Fibroblast of skin of scalp (primary cell): ENCODE measurements at places on chromosomes 13 and 19.

- DNase-seq: no peak
These were observed 112.5 kb upstream of the KL start for GRCh38 chr13:32903720-32904119.

DNA sequence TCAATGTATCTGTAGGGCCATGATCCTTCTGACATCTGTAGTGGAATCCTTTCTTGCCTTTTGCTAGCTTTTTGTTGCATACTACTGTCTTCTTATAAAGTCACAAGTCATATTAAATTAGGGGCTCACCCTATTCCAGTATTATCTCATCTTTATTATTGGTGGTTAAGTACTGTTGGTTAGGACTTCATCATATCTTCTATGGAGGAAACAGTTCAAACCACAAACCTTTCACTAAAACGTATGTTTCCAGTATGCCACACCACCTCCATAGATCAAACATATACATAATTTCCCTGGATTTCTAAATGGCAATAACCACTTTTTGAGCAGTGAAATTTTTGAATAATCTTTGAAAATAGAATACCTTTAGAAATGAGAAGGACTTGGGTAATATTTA is 62.8 kb upstream of the PCDH9 start:
- no peak for DNase-seq

DNA sequence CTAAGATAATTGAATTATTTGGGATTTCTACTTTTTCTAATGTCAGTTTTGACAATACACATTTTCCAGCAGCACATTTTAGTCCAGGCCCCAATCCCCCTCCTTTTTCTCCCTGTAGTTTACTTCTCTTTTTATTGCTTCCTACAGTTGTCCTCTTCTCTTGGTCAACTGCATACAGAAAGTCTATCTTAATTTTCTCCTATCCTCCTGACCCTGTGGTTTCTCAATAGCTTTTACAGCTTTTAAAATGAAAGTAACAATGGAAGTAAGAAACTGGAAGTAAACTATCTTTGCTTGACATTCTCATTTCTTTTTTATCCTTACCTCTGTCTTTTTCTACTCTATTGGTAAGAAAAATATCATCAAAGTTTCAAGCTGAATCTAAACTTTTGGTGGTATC is 106.5 kb upstream of the OXGR1 start:
- no peak for DNase-seq

DNA sequence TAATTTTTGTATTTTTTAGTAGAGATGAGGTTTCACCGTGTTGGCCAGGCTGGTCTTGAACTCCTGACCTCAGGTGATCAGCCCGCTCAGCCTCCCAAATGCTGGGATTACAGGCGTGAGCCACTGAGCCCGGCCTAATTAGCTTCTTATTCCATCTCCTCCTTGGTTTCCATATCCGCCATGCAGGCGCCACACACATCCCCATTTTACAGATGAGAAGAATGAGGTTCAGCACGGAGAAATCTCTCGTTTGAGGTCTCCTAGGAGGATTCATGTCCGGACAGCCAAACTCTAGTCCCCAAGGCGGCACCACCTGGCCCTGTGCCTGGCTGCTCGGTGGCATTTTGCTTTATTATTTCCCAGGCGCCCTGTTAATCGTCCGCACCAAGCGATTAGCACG is 46.2 kb upstream of the PTPRS start:
- DNase-seq: no peak

- no peak for DNase-seq
These were observed 6.0 kb downstream of the CKAP2 start for GRCh38 chr13:52461265-52461664.

DNA sequence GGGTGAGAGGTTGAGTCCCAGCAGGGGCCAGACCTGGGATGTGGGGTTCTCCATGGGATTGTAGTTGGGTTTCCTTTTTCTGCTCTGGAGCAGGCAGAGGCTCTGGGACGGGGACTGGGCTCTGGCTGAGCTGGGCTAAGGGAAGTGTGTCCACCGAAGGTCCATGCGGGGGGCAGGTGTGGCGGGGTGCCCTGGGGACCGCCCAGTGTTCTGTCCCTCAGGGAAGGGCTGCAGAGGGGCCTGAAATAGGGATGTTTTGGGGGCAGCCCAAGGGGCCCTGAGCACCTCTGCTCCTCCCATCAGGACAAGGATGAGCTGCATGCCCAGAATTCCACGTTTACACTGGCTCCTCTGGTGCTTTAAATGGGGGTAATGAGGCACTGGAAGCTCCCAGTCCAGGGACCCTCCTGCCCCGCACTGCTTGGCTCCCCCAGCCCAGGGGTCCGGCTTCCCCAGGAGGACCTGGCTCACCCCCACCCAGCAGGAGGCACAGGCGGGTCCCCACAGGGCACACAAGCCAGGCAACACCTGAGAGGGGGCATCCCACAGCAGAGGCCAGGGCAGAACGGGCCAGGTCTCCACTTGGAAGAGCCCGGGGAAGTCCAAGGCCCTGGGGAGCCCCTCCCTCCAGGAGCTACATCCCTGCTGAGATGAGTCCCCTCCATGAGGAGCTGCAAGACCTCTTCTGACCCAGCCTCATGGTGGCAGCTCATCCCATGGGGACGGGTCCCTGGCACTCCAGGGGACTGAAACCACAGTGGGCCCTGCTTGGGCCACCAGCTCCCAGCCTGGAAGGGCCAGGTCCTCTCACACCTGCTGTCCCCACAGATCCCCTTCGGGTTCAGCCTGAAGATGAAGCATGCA is 14.7 kb upstream of the ZNF14 start:
- no peak for DNase-seq
